Stimulated activated CD4-positive, alpha-beta T cell treated with anti-CD3 and anti-CD28 coated beads, Interleukin-1b, Interleukin-23, amount 100 ng/mL, for 24 hours (primary cell): ENCODE measurements at places on chromosomes 11 and 22.

DNA sequence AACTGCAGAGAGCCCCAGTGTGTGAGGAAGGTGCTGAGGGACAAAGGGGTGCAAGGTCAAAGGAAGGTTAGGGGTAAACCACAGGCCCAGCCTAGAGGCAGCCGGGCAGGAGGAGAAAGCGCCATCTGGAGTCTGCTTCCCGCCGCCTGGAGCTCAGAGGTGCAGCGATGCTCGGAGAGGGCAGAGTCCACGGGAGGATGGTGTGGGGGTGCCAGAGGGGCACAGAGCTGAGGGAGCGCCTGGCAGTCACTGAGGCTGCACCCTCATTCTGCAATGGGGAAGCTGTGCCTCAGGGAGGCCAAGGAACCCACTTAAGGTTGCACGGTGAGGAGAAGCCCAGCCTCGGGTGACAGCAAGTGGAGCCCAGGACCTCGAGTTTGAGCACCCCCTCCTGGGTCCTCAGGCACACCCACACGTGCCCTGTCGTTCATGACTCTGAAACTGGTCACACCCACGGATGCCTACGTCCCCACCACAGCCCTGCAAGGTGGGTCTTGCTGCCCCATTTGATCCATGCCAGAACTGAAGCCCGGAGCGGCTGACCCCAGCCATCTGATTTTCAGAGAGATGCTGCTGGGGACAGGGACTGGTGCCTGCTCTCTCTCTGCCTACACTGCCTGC is 1.6 kb downstream of the IL2RB start:
- no peak for DNase-seq

GRCh38 chr22:24021304-24021703 is 10.2 kb downstream of the CABIN1 start:
- no peak for DNase-seq

- no peak for DNase-seq
These were observed 47.5 kb upstream of the SCUBE2 start for GRCh38 chr11:9138612-9139579.

DNA sequence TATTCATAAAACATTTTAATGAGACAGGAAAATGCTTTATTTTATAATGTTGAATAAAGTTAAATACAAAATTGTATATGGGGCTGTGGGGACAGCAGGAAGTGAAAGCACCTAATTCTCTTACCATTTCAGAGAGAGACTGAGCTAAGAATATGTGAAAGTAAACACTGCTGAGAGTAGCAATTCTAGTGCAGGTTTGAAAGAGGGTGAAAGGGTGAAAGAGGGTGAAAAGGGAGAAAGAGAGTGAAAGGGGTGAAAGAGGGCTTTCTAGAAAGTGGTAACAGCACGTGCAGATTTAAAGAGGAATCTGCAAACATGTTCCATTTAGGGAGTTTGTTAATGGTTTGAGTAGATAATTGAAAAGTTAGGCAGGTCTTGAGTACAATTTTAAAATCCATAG is 652.0 kb upstream of the CCDC90B start:
- DNase-seq: no peak

DNA sequence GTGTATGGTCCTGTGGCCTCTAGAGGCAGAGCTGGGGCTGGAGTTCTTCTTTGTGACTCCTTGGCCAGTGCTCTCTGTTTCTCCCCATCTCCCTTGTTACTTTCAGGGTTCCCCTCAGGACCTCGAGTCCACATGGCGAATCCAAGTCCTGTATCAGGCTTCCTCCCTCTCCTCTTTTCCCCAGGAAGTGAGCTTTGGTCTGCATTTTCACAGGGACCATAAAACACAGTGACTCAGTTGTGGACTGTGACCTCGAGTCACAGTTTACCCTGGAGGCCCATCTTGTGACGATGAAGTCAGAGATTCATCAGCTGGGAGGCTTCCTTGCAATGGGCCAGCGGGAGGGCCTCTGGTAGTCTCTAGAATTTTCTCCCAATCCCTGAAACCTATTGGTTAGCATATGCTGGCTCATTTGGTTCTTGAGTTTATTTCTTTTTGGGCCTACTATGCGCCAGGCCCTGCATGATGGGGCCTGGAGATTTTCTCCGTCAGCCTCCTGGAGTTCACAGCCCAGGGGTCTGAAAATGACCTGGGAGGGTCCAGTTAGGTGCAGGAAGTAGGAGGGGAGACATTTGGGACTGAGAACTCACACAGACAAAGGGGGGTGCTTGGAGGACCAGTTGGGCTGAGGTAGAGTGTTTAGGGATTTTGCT is 100.8 kb downstream of the KIAA1671 start:
- no peak for DNase-seq

DNA sequence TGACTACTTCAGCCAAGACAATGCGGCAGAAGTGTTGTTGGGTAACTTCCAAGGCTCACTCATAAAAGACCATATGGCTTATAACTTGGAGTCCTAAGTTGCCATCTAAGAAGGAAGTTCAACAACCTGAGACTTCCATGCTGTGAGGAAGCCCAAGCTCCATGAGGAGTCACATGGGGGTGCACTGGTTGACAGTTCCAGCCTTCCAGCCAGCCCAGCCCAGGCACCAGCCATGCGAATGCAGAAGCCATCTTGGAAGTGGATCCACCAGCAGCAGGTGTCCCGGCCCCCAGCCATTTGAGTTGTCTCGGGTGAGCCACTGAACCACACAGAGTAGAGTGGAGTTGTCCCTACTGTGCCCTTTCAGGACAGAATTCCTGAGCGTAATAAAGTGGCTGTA is 32.8 kb upstream of the WNT7B start:
- DNase-seq: no peak

GRCh38 chr11:121422675-121423074 is 29.4 kb upstream of the SORL1 start:
- DNase-seq: no peak

- no peak for DNase-seq
These were observed 379.4 kb downstream of the CADM1 start for GRCh38 chr11:115124786-115125185.

- no peak for DNase-seq
These were observed 50.4 kb upstream of the SEPTIN5 start for GRCh38 chr22:19663821-19664355.

DNA sequence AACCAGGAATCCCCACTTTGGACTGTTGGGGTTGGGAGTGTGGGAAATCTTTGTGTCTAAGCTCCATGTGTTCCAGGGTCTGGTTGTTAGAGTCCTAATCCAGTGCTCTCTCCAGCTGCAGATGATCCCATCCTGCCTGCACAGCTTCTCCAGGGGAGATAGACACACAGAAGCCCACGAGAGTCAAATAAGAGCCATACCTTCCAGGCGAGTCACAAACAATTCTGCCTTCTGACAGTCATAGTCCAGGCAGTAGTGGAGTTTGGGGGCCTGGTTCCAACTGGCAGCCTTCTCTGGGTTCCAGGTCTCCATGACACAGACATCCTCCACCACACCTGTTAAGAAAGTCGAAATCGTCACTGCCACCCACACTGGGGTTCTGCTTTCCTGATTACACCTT is 32.1 kb downstream of the SYT13 start:
- DNase-seq: no peak

- no peak for DNase-seq
These were observed 1.6 kb upstream of the DNAJB13 start for GRCh38 chr11:73949246-73949645.

GRCh38 chr22:45880716-45881523 is 96.0 kb downstream of the WNT7B start:
- DNase-seq: no peak

DNA sequence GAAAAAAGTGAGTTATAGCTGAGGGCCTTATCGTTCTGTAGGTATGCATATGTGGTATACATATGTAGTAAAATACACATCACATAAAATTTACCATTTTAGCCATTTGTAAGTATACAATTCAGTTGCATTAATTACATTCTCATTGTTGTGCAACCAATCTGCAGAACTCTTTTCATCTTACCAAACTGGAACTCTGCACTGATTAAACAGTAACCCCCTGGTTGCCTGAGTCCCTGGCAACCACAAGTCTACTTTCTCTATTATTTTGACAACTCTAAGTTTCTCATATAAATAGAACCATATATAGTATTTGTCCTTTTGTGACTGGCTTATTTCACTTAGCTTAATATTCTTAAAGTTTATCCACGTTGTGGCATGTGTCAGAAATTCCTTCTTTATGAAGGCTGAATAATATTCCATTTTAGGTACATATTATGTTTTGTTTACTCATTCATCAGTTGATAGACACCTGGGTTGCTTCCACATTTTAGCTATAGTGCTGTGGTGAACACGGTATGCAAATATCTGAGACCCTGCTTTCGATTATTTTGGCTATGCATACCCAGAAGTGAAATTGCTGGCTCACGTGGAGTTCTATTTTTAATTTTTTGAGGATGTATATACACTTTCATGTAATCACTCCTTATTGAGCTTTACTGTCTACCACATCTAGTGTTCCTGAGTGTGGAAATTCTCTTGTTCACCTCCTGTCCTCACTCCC is 1.6 kb upstream of the DDX10 start:
- DNase-seq: no peak

GRCh38 chr11:74948546-74948897 is 369 bp downstream of the XRRA1 start:
- no peak for DNase-seq

DNA sequence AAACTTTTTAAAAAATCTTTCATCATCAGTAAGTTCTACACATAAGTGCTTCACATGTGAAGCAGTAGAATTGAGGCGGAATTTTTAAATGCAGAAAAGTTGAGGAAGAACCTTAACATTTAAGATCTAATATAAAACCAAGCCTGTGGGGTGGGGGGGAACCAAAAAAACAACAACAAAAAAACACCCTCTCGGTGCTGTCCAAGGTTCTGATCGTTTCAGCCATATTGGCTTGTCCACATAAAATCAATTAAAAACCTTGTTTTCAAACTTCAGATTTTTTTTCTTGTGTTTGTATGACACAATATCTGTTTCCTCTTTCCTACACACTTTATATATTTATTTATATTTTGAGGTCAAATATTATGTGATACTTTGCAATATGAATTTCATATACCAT is 130.0 kb downstream of the WNT7B start:
- no peak for DNase-seq

GRCh38 chr22:47602732-47603131 is 840.3 kb downstream of the TBC1D22A start:
- DNase-seq: no peak

GRCh38 chr11:122743949-122744348 is 88.4 kb downstream of the UBASH3B start:
- DNase-seq: peak; percentile 59

GRCh38 chr11:75103380-75104026 is 6.8 kb upstream of the OR2AT4 start:
- no peak for DNase-seq

DNA sequence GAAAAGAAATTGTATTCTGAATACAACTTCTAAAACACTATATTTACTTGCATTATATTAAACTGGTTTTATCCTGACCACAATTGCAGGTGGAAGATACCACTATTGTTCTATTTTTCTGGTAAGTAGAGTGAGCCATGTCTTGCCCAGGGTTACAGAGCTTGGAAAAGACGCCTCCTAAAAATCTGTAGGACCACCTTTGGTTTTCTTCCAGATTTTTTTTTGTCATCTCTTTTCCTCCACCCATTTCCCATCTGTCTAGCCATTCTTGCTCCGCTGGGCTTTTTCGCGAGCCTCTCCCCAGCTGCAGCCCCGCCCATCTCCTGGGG is 294 bp upstream of the MTMR3 start:
- DNase-seq: no peak

DNA sequence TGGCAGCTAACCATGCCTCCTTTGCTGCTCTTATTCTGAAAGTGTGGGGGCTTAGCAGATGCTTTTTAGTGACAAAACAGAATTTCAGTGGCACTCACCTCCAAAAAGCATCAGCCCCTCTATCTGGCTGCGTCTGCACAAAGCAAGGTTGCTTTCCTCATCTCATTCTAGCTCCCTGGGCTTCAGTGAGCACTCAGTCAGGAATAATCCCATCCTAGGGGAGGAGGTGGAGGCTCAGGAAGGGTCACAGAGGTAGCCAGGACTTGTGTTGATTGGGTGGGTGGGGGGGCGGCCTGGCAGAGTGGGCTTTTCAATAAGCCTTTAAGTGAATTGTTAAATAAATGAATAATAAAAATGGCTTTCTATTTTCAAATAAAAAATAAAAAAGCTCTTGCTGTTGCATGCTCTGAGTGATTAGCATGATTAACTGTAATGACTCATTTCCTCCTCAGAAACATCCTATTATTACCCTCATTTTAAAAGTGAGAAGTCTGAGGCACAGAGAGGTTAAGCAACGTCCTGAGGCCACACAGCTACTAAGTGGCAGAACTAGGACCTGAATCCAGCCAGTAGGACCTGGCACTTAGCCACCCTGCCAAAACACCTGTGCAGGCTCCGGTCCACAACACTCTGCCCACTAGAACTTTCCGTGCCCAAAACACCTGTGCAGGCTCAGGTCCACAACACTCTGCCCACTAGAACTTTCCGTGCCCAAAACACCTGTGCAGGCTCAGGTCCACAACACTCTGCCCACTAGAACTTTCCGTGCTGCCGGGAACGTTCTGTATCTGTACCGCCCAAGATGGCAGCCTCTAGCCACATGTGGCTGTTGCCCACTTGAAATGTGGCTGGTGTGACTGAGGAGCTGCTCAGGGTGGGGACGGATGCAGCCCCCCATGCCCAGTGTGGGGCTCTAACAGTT is 5.5 kb downstream of the B3GAT1 start:
- DNase-seq: no peak

DNA sequence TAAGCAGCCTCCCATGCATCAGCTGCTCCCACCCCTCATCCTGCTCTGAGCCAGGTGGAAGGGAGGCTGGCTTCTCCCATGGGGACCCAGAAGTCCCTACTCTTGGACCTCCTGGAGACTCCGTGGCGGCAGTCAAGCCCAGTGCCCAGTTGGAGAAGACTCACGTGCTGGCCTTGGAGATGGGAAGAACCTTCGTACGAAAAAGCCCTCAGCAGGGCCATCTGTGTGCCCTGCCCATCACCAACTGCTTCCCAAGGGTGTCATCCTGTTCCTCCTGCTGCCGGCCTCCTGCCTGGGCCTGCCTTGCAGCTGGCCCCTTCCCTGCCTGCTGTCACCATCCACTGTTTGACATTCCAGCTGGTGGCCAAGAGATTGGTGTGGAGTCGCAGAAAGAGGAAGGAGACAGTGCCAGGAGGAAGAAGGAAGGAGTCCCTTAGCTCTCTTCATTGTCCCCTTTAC is 28.0 kb downstream of the ARHGAP1 start:
- no peak for DNase-seq

GRCh38 chr11:120837696-120838095 is 186.2 kb upstream of the TBCEL start:
- DNase-seq: no peak

- DNase-seq: no peak
These were observed at the start of gene FREY1 for GRCh38 chr11:45906965-45907611. Gene FREY1 (minus strand): TSS chr11:45907271. CDS start chr11:45907245, 26 bp downstream.

GRCh38 chr11:14242187-14242586 is 116.8 kb downstream of the RRAS2 start:
- no peak for DNase-seq

- DNase-seq: no peak
These were observed 108.6 kb downstream of the INSC start for GRCh38 chr11:15223318-15223717.

- DNase-seq: no peak
These were observed 3.0 kb upstream of the SEC14L3 start for GRCh38 chr22:30474683-30475424.
